PC-9 (cell line): ENCODE measurements at places on chromosomes 5 and 9. TPM values are rescaled to one million over a fixed set of nuclear protein-coding genes. Genes with fewer than 3 reads are reported as not detected.

DNA sequence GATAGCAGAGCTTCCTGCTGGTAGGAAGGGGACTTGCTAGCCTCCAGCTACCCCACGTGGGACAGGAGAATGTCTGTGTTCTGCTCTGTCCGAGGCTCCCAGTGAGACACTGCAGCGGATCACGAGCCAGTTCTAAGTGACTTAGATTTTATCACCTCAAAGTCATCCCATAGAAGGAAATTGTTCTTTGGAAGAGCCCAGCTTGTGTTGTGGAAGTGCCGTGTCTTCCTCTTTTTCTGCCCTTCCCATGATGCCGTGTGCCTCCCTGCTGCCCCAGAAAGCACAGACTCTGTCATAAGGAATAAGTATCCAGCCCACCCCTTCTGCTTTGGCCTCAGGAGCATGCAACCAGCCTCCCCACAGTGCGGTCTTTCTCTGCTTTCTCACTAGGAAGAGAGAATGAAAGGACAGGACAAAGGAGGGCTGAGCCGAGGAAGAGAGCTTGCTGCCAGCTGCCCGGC is 35.6 kb downstream of the RUFY1 start:
- no peak for DNase-seq

DNA sequence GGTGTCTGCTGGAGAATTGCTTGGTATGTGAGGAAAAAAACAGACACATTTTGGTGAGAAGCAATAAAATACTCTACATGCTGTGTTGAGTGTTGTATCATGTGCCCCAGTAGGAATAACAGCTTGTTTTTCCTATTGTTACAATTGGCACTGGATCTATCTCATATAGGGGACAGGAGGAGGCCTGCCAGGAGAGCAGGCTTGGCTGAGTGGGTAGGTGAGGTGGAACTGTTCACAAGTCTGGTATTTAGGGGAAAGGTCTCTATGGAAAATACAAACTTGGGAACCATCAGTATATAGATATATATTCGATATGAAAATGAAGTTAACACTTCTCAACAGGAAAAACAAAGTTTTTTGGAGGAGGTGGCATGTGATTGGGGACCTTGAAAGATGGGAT is 9.5 kb upstream of the SH3TC2 start:
- no peak for DNase-seq

DNA sequence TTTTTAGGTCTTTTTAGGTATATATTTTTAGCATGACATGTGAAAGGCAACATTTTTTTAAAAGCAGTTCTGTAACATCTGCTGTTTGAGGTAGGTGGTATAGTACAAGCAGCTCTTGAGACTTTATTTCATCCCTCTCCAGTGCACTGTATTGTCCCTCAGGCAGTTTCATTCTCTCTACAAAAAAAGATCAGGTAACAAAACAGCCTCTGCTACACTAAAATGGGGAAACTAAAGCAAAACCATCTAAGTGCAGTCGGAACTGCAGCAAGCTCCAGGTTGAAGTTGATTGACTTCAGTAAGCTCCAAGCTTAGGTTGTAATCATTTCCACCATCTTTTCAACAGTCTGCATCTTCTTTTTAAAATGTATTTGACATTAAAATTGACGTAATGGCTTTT is 195.6 kb downstream of the DEPDC1B start:
- DNase-seq: no peak

GRCh38 chr5:13659391-13659790 is 285.1 kb downstream of the DNAH5 start:
- no peak for DNase-seq

DNA sequence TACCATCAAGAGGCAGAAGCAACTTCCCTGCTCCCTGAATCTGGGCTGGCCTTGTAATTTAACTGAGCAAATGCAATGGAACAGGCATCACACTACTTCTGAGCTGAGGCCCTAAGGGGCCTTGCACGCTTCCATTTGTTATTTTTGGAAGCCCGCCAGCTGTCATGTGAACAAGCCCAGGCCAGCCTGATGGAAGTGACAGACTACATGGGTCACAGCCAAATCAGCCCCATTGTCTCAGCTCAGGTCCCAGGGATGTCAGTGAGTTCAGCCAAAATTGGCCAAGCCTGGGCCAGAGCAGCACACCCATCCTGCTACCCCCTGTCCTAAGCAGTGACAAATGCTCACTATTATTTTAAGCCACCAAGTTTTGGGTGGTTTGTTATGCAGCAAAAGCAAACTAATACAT is 72.8 kb downstream of the PRRT1B start:
- DNase-seq: peak; percentile 21

DNA sequence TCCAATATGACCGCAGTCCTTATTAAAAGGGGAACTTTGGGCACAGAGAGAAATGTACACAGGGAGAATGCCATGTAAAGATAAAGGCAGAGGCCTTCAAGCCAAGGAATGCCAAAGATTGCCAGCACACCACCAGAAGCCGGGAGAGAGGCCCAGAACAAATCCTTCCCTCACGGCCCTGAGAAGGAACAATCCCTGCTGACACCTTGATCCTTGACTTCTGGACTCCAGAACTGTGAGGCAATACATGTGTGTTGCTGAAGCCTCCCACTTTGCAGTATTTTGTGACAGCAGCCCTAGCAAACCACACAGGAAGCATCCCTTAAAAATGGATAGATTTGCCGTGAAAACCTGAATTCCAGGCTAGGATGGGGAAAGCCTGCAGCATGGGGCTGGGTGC is 80.0 kb downstream of the MAMDC2 start:
- no peak for DNase-seq

DNA sequence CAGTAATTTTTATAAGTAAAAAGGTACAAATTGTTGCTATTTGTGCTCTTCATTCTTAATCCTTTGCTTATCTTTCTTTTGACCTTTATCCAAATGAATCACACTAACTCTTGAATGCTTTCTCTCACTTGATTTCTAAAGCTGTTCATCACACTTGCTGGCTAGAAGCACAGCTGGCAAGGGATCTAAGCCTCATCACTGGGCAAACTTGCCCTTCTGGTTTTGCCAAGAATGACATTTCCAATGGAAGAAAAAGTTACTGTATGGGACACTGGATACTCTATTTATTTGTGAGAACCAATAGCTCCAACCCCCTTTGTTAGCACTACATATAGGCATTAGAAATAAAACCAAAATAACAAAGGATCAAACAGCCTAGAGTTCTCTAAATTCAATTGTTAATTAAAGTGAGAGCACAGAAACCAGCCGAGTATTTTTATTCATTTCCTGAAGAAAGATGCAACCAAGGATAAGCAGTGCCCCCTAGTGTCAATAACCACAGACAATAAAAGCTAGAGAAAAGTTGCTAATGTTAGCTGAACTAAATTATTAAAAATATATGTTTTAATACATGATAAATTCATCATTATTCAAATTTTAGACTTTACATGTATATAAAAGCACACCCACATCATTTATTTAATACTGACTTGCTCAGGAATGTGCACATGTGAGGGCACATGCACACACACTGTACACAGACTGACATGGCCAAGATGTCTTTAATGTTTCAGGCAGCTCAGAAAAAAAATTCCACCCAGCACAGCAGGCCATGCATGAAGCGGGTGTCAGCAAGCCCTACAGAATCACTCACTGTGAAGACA is 59.8 kb upstream of the POU5F2 start:
- peak; percentile 53 for DNase-seq

- DNase-seq: no peak
These were observed 114.6 kb upstream of the ADAMTSL1 start for GRCh38 chr9:18359335-18359734.

DNA sequence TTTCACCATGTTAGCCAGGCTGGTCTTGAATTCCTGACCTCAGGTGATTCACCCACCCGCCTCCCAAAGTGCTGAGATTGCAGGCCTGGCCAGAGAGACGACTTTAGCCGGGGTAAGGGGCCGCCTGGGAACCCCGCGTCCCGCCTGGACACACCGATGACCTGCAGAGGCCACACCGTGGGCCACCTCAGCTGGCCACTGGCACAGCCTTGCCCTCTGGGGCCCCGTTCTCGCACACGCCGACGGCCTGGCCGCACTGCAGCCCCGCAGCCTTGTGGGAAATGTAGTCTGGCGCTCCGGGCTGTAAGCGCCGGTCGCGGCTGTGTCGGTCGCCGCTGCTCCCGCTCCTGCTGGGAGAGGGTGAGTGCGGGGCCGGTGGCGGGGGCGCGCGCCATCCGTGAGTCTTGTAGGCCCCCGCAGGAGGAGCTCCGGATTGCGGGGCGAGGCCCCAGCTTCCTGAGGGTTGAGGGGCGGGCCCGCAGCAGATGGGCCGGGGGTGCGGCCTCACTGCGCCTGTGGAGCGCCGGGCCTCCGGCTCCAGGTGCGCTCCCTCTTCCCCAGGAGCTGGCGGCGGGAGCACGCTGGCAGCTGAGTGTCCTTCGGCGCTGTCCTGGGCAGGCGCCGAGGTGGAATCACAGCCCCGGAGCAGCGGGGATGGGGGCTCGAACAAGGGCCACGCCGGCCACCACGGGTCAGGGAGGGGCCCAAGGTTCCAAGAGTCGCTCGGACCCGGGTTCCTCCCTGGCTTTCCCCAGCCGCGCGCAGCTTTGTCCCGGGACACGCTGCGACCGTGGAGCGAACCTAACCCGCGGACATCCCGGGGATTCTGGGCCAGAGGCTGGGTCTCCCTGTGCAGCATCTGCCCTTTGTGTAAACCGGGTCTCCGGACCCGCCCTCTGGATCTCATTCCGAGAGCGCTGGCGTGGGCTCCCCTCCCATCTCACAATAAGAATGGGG is at the start of gene ZFP2:
ZFP2 (plus strand) TSS at position 299 of the 957 bp plus-strand sequence. CDS start 35,401 bp downstream, outside the sequence.
- peak; percentile 57 for DNase-seq

DNA sequence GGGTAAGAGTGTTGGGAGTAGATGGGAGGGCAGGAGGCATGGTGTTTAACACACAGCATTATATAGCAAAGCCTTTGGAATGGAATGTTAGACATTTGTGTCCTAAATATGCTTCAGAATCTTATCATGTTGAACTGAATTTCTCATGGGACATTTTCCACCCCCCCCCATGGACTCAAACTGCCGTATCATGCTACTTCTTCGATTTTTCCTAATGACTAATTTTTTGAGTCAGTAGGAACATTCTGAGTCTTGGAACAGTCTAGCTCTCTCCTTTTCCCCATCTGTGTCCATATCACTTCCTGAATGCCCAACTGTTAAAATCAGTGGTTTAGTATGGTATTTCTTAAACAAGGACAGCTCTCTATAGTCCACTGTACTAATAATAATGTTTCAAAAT is 380.6 kb downstream of the TLE4 start:
- no peak for DNase-seq

DNA sequence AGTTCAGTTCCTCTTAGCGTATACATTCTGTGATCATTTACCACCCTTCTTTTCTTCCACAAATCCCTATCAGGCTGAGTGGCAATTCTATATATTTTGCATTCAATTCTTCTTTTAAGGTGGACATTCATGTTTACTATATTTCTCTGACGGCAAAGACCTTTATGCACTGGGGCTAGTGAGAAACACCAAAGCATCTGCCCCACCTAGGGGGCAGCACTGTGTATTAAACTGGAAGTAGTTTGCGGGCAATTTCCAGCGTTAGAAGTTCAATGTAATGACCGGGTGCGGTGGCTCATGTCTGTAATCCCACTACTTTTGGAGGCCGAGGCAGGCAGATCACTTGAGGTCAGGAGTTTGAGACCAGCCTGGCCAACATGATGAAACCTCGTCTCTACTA is 27.9 kb upstream of the FBXL7 start:
- no peak for DNase-seq

DNA sequence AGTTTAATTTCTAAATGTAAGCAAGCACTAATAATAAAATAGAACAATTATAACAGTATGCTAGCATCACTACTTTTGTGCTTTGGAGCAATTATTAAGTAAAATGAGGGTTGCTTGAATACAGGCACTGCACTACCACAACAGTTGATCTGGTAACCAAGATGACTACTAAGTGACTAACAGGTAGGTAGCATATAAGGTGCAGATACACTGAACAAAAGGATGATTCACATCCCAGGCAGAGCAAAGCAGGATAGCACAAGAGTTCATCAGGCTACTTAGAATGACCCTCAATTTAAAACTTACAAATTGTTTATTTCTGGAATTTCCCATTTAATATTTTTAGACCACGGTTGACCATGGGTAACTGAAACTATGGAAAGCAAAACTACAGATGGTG is 48.0 kb upstream of the RGS7BP start:
- DNase-seq: no peak

DNA sequence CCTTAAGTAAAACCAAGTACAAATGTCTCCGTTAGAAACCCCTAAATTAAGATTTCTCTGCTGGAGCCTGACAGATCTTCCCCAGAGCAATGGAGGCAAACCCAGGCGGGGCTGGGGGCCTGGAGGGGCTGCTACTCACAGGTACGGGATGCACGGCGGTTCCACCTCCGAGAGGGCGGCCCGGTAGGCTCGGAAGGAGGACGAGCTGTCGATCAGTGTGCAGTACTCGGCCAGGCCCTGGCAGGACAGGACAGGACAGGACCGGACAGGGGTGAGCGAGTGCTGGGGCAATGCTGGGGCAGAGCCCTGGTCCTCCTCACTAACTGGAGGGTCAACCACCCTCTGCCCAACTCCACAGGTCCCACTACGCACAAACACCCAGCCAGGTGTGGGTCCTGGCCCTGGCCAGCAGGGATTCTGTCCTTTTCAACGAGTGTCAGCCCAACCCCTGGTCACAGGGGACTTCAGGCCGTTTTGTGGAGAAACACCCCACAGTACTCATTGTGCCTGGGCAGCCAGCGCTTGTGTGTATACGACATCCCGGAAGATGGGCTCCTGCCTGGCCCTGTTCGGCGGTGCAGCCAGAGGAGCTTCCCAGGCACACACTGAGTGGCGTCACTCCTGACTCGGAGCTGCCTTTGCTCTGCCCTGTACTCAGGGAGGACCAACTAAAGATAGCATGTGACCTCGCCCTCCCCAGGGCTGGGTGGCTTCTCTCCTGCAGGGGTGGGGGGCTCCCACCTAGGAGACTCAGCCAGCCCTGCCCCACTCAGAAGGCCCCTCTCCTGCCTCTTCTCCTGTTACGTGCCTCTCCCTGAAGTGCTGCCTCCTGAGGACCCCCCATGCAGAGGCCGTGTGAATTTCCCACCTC is 37.4 kb downstream of the PRRT1B start:
- DNase-seq: no peak

GRCh38 chr9:656926-657568 is 184.4 kb upstream of the DMRT1 start:
- DNase-seq: no peak

- no peak for DNase-seq
These were observed 236.0 kb downstream of the CD180 start for GRCh38 chr5:66960369-66961137.

- DNase-seq: no peak
These were observed 22.4 kb upstream of the ANGPTL2 start for GRCh38 chr9:127144670-127145445.

GABRA1 gene
- not detected in 2 replicates for total RNA-seq

TMED9 gene
- total RNA-seq: 168 and 173 TPM in 2 replicates

CARTPT gene
- not detected in 2 replicates for total RNA-seq

WDR38 gene
- total RNA-seq: not detected in 2 replicates

LRRC26 gene
- 2.3 and 2.5 TPM in 2 replicates for total RNA-seq

CCL27 gene
- 0.44 and 0.98 TPM in 2 replicates for total RNA-seq

SHLD3 gene
- total RNA-seq: 1.9 and 3.3 TPM in 2 replicates

C9orf43 gene
- total RNA-seq: 1.5 and 2.5 TPM in 2 replicates

NRARP gene
- total RNA-seq: 20.6 and 25.8 TPM in 2 replicates

PCDHB8 gene
- total RNA-seq: not detected in 2 replicates

PCDHGA10 gene
- 0.13 and 0.15 TPM in 2 replicates for total RNA-seq

GRIA1 gene
- not detected in 2 replicates for total RNA-seq

CMYA5 gene
- 0.81 and 0.88 TPM in 2 replicates for total RNA-seq

PCDHB12 gene
- not detected in 2 replicates for total RNA-seq

GLIPR2 gene
- total RNA-seq: 3.9 and 7.7 TPM in 2 replicates
